ENCODE measurements at places on chromosomes 5 and 9.

GRCh38 chr5:12208366-12209100 lies 304.3 kb upstream of the CTNND2 start:
- no peak for DNase-seq

- no peak for DNase-seq
These were observed 37.6 kb upstream of the MAST4 start for GRCh38 chr5:66558560-66558959.

GRCh38 chr9:79237861-79238260 lies 333.9 kb upstream of the TLE4 start:
- DNase-seq, result no peak

DNA sequence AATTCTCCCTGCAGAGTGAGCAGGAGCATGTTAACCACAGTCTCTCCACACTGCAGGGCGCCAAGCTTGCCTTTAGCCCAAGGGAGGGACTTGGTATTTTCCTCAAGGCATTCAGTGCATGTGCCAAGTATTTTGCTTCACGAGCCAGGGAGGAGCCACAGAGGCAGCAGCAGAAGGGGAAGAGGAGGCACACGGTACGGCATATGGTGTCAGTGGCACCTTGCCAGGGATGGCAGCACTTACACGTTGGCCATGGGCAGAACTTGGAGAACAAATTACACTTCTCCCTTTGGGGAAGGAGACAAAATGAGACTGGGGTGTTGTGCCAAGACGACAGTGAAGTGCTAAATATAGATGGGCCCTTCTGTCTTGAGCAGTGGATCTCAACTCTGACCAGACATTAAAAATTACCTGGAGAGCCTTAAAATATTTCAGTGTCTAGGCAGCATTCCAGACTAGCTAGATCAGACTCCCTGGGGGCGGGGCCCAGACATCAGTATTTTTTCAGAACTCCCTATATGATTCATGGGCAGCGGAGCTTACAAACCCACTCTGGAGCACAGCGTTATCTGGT lies 155.8 kb downstream of the DRD1 start:
- no peak for DNase-seq

GRCh38 chr5:126027652-126028051 lies 395.6 kb upstream of the GRAMD2B start:
- DNase-seq, result no peak

GRCh38 chr9:116355153-116355921 lies 201.7 kb downstream of the PAPPA start:
- DNase-seq, result no peak

- DNase-seq, result no peak
These were observed 164.0 kb downstream of the CARTPT start for GRCh38 chr5:71882826-71883741.

GRCh38 chr5:80967500-80968181 lies 7.5 kb downstream of the RASGRF2 start:
- DNase-seq, result no peak

GRCh38 chr5:98461485-98461884 lies 312.0 kb upstream of the RGMB start:
- DNase-seq, result no peak

GRCh38 chr9:91384954-91385353 lies 23.2 kb upstream of the AUH start:
- DNase-seq, result no peak

DNA sequence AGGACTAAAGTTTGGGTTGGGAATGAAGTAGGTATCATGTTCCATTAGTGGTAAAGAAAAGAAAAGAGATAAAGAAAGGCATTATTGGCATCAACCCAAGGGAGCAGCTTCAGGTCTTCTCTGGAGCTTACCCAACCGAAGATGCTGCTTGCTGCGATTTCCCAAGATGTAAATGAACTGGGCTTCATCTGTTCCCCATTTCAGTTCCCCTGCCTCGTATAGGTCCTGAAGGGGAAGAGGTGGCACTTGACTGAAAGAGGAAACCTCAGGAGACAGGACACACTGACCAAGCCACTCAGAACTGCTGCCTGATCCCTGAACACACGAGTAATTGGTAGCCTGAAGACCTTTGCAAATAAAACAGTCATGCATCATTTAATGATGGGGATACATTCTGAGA lies 24.6 kb downstream of the ANXA6 start:
- DNase-seq, result no peak

DNA sequence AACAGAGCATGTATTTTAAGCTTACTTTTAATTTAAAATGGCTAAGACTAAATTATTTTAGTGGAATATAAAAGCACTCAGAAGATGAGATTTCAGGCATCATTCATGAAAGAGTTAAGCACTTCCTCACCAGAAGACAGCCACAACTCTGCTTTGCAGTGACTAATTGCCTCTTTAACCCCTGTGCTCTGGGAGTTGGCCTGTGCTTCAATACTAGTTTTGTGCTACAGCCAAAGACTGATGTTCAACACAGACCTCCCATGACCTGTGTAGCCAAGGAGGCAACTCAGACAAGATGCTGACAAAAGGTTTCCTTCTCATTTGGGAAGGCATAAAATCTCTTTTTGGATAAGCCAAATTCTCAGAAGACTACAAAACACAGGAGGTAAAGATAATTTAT lies 353.5 kb downstream of the FBXL17 start:
- DNase-seq, result no peak

GRCh38 chr9:123928533-123929176 lies 1.3 kb downstream of the DENND1A start:
- no peak for DNase-seq

DNA sequence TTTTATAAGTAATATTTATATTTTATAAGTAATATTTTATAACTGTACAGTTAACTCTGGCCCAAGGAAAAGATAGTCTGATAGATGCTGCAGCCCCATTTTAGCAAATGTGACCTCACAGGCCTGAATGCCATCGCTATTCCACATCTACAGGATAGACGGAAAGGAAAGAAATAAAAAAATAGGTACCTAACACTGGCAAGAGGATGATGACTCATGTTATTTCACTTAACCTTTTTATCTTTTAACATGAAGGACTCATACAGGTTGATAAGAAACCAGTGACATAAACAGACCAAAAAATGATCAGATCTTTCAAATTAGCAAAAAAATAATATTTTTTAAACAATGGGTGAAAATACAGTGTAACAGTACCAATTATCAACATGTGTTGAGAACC lies 2.7 kb downstream of the CD274 start:
- no peak for DNase-seq

DNA sequence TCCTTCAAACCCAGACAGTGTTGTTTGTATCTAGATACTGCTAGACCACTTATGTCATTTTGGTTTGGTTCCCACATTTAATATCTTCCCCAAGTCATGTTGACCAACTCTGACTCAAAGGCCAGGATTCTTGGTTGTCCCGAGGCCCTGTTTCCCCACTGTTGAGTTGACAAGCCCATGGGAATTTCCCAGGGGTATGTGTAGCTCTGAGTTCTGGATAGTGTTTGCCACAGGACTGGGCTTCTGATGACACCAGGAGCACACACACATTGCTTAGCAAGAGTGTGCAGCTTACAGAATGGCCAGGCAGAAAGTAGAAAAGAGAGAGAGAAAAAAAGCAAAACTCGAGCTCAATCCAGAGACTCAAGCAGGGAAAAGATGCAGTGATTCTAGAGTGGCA lies 214.4 kb downstream of the NXNL2 start:
- DNase-seq, result no peak

DNA sequence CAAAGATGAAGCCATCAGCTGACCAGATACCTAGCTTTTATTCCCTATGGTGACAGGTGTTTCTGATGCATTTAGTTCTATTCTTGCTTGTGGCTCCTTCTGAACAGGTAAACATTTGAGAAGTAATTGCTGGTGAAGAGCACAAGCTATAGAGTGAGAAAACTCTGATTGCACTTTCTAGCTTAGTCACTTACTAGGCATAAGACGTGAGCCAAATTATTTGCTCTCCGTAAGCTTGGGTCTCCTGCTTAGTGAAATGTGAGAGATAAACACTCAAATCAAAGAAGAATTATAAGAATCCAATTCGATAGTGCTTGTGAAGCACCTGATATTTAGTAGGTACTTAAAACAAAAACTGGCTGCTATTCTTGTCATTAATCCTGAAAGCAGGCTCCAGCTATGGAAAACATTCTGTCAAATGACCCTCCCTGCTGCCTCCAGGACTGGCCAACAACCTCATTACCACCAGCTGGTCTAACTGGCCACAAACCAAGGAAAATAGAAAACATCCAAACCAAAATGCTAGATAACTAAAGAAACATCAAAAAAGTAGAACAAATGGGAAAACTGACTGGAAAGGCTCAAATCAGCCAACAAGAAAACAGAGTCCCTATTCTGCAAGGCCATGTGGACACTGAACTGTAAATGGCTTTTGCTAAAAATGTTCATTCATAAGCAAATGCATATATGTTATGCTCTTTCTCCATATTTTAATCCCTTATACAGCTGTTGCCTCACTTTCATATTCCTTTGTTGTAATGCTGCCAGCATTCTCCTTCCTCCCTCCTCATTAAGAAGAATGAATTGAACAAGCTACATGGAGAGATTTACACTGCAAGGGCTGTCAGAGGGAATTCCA lies 616.1 kb downstream of the DTWD2 start:
- no peak for DNase-seq

DNA sequence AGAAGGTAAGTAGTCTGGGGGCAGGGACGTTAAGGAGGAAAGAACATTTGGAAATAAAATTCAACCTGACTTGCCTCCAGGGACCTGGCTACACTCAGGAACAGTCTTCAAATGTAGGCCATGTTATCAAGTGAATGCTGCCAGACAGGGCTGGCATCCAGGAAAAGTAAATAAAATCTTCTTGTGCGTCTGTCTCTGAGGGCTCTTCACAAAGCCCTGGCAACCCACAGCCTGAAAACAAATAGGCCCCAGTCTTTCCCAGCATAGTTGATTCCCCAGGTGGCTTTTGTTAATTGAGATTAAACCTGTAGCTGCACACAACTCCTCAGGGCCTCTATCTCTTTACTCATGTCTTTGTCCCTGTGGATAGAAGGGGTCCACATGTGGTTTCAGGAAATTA lies 55.4 kb downstream of the STK32A start:
- DNase-seq, result no peak

DNA sequence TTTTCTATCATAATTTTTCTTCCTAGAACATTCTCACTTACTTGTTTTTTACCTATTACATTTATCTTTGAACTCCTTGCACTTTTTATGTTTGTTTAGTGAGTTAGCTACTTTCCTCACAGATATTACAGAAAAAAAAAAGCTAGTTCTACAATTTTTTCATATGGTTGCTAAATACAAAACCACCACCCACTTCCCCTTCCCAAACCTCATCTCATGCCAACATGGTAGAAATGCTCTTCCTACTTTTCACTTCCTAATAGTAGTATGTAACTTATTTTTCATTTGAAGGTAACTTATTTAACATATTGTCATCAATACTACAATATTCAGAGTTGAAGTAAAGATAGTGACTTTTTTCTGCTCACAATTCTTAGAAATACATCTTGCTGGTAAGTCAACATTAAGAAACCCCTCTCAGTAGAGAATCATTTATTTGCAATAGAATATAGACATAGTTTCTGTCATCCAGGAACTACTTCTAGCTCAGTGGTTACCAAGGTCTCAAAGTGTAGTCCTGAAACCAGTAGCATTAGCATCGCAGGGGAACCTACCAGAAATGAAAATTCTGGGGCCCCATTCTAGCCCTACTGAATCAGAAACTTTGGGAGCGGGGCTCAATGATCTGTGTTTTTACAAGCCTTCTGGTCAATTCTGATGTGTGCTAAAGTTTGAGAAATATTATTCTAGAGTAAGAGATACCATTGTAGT lies 1124.6 kb downstream of the DTWD2 start:
- no peak for DNase-seq

GRCh38 chr5:112552791-112553190 lies 133.7 kb upstream of the EPB41L4A start:
- no peak for DNase-seq

- no peak for DNase-seq
These were observed 17.8 kb downstream of the MED10 start for GRCh38 chr5:6360323-6361072.

DNA sequence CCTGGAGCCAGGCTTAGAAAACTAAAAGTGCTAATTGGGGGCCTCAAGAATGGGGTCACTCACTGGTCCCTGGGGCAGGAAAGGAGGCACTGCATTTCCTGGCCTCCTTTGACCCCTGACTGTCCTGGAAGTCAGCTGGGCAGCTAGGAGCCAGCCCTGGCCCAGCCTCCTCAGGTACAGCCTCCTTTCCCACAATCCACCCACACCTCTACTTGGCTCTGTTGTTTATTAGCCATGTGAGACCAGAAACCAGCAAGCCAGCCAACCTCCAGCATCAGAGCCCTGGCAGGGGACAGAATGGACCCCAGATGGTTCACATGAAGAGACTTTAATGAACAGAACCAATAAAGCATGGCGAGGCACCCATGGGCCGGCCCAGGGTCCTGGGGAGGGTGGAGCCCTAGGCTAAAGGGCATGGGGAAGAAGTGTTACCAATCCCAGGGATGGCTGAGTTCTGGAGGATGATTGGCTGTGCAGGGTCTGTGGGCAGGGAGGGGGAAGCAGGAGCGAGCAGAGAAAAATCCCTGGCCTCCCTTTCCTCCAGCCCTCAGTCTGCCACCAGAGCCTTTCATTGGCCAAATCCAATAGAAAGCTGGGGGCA lies 55.3 kb upstream of the ANGPTL2 start:
- no peak for DNase-seq

GRCh38 chr9:83219154-83219923 lies 156.4 kb upstream of the RASEF start:
- DNase-seq, result peak; percentile 14

- no peak for DNase-seq
These were observed 169.4 kb downstream of the PAPPA start for GRCh38 chr9:116323012-116323411.

GRCh38 chr9:13013991-13014883 lies 239.4 kb downstream of the LURAP1L start:
- DNase-seq, result no peak

DNA sequence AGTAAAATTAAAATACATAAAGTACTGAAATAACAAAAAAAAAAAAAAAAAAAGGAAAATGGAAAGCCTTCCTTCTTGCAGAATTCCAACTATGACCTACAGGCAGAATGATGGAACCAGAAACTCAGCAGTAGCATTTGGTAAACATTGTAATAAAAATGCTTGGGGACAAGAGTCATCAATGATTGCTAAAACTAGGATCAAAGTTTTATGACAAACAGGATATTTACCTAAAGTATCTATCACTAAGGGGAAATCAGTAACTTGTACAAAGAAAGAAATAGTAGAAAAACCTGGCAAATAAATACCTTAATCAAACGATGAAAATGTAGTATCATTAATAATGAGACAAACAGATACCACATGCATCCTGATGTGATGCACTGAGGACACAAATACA lies 17.5 kb downstream of the ERMP1 start:
- DNase-seq, result no peak

DNA sequence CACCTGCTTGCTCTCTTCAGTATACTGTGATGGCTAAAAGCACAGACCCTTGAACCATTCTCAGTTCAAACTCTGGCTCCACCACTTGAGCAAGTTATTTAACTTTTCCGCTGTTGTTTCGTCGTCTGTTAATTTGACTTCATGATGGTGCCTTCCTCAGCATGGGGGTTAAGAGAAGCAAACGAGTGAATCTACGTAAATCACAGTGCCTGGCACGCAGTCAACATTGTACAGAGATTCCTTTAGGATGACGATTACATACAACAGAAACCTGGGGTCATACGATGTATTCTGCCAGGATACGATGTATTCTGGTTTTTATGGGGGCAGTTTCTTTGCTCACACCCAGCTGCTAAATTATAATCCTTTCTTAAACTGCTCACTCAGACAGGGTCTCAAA lies 515.6 kb downstream of the CCDC171 start:
- no peak for DNase-seq
